ENCODE measurements at places on chromosomes 1 and 21.

- DNase-seq, result peak; percentile 25
Measured at GRCh38 chr1:196660852-196661251, 9.0 kb downstream of the CFH start.

DNA sequence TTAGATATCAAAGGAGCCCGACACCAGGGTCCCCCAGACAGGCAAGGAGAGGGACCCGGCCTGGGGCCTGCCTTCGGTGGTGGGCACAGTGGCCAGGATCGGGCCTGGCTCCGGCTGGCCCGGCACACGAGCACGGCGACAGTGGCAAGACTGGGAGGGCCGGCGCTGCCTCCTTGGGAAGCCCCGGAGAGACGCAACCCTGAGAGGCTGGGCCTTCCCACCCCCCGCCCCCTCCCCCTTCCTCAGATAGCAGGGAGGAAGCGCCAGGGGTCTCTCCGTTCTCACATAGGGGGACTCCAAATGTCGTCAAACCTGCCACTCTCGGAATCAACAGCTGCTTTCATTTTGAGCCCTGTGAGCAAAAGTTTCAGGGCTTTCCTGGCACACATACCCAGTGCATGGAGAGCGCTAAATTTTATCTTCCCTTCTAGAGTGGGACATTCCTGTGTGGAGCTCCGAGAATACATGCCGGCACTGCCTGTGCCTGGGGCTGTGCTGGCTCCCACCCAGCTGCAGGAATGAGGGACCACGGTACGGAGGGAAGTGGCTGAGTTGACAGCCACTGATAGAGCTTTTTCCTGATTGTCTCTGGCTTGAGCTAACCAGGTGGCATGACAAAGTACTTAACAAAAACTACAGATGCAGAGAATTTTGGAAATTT is 62.4 kb downstream of the CD247 start:
- DNase-seq, result no peak

DNA sequence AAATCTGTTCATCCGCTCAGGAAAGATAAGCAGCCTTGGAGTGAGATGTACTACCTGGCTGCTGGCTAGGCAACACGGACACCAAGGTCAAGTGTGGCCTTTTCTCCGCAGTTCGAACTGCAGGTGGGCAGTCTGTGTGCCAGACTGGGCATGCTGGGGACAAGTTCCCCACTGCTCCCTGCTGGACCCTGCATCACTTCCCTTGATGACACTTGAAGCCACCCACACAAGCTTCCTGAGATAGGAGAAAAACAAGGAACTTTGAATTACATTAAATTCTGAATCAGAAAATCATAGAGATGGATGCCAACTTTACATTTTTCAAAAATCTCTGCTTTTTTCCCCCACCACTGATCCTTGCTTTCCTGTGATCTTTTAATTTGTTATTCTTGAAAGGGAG is 38.3 kb downstream of the BEND5 start:
- no peak for DNase-seq

DNA sequence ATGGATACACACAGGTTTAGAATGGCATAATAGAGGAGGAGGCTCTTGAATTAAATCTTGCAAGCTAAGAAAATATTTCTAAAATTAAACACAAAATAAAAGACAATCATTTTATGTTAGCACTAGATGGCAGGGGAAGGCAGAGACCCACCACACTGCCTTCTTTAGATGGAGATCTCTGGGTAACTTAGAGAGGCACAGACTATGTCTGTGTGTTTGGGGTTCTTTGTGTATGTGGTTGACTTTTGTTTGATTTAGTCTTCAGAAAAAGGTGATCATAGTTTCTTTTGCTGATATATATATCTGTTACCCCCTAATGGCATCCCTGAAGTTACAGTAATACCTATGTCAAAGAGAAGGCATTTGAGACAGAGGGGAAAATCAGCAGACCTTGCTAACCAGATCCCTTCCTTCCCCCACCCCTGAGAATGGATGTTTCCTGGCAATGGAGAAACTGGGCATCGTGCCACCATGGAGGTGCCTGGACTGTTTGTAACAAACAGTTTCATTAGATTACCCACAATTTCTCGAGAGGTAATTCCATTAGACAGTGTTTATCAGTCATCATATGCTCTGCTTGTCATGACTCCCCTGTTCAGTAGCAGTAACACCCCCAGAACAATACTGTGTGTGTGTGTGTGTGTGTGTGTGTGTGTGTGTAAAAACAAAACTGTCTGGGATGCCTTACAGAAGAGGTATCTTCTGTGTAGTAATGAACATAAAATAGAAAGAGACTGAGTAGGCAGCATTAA is 228.3 kb upstream of the DEPDC1 start:
- DNase-seq, result no peak

- DNase-seq, result no peak
Measured at GRCh38 chr1:160607672-160608032, 28.4 kb upstream of the CD84 start.

DNA sequence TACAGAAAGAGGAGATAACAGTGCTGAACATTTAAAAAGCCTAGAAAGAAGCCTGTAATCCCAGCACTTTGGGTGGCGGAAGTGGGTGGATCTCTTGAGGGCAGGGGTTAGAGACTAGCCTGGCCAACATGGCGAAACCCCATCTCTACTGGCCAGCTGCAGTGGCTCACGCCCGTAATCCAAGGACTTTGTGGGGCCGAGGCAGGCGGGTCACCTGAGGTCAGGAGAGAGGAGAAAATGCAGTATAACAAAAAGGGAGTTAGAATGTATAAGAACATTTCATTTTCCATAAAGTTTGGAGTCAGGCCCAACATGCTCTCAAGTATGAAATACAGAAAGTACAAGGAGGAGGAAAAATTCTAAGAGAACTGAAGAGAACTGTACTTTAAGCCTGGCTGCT is 134.5 kb downstream of the SMYD3 start:
- no peak for DNase-seq

Data from AG10803 (cell line).